ENCODE measurements at places on chromosomes 7 and 10.

DNA sequence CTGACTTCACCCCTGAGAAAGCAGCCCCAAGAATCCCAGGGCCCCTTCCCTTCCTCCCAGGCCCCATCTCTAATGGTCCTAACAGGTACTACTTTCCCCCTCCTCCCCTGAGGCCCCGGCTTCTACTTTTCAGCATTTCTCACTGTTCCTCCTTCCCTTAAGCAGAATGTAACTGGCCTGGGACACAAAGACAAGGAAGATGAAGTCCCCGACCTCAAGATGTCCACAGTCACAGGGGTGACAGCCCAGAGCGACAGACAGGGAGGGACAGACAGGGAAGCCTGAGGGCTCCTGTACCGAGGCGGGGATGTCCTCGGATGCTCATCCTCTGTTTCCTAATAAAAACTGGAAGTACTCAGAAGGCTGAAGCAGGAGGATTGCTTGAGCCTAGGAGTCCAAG is 11.6 kb downstream of the AOC1 start:
- DNase-seq = no peak

GRCh38 chr7:150993511-150993910 is 2.7 kb downstream of the NOS3 start:
- DNase-seq = no peak

- no peak for DNase-seq
These were observed 290.6 kb upstream of the SMIM30 start for GRCh38 chr7:113408999-113409398.

- DNase-seq = no peak
These were observed 5.0 kb upstream of the PDK4 start for GRCh38 chr7:95601316-95601715.

DNA sequence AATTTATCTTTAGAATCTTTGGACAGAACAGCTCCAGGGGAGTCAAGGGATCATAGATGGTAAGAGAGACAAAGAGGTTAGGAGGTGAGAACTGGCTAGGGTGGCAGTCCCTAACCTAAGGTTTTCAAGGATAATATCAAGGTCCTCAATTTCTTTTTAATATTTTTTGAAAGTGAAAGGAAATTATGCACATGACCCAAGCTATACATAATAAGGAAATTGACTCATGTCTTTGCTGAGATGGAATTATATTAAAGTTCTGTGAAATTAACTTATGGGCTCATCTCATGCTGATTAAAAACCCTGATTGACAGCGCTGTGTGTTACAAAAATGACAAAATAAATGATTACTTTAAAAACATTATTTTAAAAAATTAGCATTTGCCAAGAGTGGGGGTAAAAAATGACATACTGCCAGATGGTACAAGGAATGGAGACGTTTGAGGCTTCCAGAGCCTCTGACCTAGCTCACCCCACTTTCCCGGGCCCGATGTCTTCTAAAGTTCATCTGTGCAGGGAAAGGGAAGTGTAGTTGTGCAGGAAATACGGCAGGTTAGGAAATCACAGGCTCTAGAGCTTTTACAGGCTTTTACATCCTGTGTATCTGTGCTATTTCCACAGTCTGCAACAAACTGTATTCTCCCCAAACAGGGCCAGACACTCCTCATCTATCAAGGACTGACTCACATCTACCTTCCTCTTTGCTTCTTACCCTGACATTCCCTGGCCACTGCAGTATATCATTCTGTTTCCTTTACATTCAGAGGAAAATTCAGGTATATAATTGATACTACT is 185.6 kb upstream of the PRSS58 start:
- peak; percentile 56 for DNase-seq

DNA sequence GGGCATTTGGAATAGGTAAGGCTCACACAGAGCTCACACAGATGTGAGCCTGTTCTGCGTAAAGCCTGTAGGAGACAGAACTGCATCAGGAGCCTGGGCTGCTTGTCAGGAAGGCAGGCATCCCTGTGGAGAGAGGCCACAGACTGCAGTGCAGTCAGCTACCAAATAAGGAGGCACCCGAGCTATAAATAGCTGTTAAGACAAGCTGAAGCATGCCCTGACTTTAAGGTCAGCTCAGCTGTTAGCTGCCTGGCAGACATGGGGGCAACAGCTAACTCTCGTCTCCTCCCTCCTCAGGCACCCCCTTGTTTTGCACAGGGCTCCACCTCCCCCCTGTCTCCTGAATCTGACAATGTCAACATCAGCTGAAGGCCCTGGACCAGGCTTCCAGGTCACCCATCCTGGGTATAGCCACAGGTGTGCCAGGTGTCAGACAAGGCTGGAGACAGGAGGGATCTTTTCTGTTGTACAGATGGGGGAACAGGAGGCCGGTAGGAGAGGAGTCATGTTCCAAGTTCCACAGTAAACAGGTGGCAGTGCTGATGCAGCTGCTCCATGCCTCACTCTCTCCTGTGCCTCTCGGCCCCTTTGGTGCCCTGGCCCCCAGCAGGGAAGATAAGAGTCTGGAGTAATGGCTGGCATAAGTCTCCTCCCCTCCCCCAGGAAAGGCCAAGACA is 27.6 kb upstream of the MKRN1 start:
- DNase-seq = no peak

DNA sequence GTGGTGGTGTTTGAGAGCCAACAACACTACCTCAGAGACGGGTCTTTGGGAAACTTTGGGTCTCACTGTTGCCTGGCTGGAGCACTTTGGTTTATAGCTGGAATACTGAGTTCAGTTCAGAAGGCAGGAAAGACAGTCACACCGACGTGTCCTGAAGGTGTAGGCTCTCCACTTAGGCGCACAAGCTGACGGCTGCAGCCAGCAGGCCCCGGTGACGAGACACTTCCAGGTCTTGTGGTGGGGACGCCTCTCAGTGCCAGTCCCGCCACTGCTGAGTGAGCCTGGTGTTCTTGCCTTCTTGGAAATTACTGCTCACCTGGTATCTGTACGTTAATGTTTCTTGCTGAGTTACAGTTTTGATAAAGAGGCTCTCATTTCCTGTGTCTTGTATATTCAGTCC is 74.0 kb downstream of the WDR37 start:
- no peak for DNase-seq

- no peak for DNase-seq
These were observed 147.8 kb downstream of the CYP26A1 start for GRCh38 chr10:93221521-93221920.

DNA sequence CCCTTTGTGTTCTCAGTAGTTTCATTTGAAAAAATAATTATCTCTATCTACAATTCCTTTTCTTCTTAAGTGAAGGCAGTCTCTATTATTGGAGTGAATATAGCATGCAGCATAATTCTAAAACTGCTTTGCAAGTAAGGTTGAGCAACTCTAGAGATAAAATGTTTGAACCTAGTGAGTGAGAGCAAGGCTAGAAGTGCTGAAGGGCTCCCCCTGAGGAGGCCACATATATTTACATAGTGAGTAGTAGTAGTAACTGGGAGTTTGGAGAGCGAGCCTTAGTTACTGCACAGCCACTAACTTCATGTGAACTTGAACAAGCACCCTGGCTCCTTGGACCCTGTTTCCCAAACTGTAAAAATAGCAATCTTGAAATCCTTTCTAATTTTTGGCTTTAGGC is 141.5 kb upstream of the DKK1 start:
- no peak for DNase-seq

DNA sequence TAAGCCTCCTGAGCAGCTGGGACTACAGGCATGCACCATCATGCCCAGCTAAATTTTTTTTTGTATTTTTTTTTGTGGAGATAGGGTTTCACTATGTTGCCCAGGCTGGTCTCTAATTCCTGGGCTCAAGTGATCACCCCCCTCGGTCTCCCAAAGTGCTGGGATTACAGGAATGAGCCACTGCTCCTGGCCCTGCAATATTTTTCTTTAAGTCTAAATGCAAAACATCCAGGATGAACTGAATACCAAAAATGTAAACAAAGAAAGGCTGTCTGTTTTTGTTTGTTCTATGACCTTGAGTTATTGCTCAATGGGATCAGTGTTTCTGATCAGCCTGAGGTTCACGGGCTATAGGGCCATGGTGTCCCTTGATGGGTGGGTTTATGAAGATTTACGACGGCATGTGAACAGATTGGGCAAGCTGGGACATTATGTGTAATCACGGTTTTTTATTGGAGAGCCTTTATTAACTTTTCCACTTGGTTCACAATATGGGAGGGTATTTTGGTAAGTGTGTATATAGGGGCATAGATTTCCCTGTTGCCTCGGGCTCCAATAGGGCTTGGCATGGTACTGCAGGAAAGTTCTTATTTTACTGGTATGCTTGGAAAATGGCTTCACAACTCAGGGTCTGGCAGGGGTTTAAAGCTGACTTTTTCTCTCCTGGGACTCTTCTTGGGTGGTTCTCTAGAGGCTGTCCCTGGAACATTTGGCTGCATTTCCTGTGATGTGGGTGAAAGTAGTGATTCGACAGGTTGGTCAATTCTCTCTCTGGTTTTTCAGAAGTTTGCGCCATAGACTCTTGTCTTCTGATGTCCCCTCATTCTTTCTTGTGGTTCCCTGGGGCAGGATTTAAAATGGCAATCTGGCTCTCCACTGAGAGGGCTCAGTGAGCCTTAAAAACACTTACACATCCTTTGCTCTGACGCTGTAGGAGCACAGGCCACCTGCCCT is 41.6 kb downstream of the MRPS33 start:
- DNase-seq = no peak

DNA sequence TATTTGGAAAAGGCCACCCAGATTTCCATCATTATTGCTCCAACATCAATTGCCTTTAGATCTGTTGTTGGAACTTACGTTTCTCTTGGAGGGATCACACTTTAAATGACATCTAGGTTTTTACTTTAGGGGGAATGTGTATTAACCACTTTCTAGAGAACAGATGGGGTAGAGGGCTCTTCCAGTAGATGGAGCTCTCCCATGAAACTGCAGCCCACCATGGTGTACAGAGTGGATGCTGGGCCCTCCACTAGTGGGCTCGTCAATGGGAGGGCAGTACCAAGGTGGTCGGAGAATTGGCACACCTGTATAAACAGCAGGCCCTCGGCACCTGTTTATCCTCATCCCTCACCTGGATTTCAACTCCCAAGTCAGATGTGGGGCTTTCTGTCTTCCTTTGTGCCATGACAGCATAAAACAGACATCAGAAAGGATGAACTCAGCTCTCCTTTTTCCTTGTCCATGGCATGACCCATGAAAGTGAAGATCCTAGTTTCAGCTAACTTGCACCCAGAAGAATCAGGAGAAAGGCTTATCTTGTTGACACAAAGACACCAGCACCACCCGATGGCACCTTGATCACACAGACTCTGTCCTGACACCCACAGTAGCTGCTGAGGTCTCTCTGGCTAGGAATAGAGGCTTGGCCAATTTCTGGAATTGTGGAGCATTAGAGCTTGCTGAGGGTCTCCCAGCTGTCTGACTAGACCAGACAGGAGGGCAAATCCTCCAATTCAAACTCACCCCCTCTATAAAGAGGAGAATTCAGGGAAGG is 150.5 kb downstream of the CYP26A1 start:
- no peak for DNase-seq

DNA sequence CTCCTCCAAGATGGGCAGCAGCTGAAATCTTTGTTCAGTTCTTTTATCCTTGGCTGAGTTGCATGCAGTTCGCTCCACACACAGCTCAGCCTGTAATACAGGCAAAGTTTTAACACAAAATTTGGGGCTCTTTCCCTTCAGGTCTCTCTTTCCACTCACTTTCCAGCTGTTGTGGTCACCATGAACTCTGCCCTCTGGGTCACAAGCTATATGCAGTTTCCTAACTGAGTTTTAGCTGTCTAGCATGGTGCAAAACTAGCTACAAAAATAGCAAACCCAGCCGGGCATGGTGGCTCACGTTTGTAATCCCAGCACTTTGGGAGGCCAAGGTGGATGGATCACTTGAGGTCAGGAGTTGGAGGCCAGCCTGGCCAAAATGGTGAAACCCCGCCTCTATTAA is 53.2 kb downstream of the ABI1 start:
- DNase-seq = no peak

- DNase-seq = no peak
These were observed 42.3 kb upstream of the FOXL3 start for GRCh38 chr7:247636-248035.

DNA sequence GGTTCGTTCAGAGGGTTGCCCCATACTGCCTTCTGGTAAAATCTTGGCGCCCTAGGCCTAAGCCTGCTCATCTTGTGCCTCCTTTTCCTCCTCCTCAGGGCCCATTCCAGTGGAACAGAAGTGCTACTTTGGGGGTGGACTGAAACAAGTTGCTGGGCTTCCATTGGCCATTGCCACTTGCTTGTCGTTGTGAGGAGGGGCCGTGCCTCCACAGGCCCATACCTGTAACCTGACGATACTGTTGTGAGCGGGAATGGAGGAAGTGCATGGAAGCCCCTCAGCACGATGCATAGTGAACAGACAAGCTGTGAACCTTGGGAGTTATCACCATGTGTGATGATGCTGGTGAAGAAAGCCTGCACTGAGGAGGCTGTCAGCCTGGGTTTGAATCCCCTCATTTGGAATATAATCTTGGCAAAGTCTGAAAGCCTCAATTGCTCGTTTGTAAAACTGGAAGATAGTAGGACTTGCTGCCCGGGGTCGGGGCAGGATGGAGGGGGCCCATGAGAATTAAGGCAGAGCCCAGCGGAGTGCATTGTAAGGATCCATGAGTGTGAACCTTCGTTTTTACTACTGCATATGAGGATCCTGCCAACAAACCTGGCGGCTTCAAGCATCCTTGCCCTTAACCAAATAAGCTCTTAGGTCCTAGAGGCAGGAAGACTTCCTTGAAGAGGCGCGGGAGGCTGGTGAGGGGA is 671 bp upstream of the PAPSS2 start:
- DNase-seq = no peak

GRCh38 chr10:29151005-29151404 is 137.9 kb upstream of the LYZL1 start:
- no peak for DNase-seq

- DNase-seq = no peak
These were observed 175.4 kb downstream of the MGMT start for GRCh38 chr10:129642427-129642826.

DNA sequence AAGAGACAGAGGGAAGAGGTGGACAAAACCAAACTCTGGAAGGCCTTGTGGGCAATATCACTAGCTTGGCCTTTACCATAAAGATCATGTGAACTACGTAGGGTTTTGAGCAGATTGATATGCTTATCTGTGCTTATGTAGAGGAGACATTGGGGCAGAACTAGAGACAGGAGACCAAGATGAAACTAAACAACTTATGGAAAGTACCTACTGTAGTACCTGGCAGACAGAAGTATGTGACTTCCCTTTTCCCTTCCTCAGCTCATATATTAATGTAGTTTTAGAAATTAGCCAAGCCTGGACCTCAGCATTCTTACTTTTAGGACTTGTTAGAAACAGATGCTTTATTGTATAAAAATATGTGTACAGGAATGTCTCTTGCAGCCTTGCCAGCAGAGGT is 14.0 kb upstream of the IL6 start:
- no peak for DNase-seq
